ENCODE measurements at places on chromosomes 3 and 15.

DNA sequence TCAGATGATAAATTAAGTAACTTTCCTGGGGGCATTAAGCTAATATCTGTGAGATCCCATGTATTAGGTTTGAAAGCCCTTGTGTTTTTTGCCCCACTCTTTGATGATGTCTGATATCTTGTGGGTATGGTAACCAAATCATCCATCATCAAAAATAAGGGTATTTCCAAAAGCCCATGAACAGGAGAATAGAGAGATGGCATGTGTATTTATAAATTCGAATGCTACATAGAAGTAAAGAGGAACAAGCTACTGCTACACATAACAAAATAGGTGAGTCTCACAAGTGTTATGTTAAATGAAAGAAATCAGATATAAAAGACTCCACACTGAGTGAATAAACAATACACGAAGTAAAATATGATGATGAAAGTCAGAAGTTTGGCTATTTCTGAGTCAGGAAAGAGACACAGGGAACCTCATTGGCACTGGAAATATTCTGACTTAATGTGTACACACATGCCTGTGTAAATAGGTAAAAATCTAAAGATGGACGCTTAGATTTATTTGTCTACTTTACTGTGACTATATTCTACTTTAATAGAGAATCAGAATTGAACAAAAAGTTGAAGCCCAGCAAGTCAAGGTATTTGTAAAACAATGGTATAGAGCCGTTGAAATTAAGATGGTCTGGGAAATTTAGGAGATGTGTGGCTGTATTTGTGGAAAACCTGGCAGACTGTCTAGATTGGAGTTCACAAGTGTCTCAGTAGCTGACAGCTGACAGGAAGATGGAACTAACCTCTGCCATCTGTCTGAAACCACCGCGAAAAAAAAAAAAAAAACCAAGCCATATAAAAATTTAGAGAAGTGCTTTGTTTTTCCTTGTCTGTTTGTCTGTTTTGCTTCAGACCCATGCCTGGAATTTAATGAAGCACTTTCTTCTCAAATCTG, 111.0 kb upstream of the TGFBR2 start:
- no peak for DNase-seq

GRCh38 chr15:91586560-91586959, 266.9 kb upstream of the SLCO3A1 start:
- no peak for DNase-seq

DNA sequence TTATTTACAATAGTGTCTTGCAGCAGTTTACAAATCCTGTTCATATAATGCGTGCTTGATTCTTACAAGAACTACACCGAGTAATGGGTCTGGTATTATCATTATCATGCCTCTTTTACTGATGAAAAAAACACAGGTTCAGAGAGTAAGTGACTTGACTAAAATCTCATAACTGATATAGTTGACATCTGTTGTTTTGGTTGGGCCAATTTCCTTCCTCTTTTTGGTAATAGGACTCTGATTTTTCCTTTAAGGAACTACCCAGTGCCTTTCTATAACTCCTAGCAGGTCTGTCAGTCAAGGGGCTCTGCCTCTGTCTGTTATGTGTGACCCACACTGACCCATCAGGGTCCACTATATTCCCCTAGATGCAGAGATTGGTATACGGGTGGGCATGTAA, 14.6 kb upstream of the BLOC1S6 start:
- DNase-seq, result no peak

DNA sequence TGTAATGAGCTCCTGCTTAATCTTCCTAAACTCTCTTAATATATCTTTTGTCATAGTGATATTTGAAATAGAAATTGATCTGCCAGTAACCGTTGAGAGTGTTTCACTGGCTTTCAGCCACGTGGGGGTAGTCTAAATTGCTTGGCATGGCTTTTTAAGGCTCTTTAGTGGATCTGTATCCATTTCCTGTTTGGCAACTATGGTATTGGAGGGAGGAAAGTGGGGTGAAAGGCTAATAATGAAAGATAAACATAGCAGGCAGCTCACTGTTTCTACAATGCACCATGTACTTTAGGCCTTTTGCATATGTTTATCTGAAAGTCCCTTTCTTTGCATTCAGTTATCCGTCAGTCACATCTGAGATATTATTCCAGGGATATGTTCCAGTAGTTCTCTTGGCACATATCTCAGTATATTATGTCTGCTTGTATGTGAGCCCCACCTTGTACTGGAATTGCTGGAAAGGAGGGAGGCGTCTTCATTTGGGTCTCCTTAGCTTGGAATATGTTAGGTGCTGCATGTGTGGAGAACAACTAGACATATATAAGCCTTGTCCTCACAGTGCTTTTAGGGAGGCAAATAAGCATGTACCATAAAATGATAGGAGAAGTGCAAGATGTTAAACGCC, 10.8 kb downstream of the TOPAZ1 start:
- DNase-seq, result no peak

- no peak for DNase-seq
These were observed 46.5 kb downstream of the TP63 start for GRCh38 chr3:189677667-189678066.

DNA sequence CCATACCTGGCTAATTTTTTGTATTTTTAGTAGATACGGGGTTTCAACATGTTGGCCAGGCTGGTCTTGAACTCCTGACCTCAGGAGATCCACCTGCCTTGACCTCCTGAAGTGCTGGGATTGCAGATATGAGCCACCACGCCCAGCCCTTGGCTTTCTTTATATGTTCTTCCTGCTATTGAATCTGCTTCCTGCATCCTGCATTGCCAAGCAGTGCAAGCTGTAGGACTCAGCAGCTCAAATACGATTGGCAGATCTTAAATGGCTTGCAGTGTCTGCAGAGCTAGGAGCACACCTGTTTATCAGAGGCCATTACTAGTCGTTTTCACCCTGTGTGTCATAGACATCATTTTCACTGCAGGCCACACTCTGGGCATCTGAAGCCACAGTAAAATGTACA, 426.2 kb upstream of the PPP2R3A start:
- DNase-seq, result no peak

DNA sequence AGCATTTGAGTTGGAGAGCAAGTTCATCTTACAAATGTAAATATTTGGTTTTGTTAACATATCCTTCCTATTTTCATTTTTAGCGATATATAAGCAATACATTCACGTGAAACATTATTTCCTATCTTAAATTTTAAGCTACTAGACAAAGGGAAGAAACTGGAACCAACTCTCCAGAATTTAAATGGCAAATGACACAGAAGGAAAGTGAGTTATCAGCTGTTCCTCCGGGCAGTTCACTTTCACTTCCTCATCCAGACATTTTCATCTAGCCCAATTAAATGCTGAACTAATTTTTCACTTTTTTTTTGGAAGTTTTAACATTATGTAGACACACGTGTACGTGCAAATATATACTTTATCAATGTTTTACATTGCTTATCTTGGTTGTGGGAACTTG, 58.7 kb downstream of the MORC1 start:
- no peak for DNase-seq

GRCh38 chr15:60026555-60026954, 22.4 kb downstream of the FOXB1 start:
- DNase-seq, result no peak

DNA sequence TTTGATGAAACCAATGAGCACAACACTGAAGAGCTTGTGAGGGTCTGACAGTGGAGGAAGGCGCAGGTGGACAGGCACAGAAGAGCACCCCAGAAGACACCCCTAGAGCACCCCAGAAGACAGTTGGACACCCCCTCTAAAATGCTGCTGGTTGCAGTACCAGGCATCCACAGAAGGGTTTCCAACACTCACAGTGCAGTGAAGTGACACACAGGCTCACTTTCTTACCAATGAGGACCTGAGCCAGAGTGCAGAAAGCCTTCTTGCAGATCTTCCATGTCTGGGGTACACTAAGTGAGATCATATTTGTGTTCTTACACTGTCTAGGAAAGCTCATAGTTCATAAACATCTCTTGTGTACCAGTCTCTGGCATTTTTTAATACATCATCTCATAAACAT, 27.6 kb downstream of the CCNL1 start:
- no peak for DNase-seq

GRCh38 chr15:51077221-51078153, 17.2 kb downstream of the TNFAIP8L3 start:
- peak; percentile 89 for DNase-seq

DNA sequence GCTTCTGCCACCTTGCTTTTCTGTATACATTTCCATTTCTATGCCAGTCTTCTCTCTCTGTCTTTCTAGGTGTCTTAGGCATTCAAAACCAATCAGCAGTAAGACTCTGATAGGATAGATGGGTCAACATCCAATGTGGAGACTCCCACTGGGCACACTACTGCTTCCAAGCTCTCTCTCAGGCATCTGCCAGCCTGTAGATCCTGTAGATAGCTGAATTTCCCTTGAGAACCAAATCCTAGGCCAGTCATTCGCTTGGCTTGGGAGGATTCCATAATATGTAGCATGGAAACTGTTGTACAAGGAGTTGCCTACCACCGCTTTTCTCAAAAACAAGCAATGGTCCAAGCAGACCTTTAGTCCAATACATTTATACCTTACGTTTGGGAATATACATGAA, 262.8 kb upstream of the RARB start:
- no peak for DNase-seq

DNA sequence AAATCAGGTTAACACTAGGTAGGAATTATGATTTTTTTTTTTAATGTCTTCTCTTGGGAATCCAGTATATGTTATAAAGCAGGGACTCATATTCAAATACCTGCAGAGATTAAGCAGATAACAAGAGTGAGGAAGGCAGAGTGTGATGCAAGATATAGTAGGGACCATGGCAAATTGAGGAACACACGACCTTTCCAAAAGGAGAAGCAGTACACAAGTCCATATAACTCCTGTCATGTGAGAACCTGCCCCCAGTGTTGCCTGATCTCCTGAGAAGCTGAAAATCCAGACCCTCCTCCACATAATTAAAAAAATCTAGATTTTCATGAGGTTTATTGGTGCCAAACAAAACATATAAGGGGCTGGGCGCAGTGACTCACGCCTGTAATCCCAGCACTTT, 3.6 kb downstream of the RFC4 start:
- no peak for DNase-seq

DNA sequence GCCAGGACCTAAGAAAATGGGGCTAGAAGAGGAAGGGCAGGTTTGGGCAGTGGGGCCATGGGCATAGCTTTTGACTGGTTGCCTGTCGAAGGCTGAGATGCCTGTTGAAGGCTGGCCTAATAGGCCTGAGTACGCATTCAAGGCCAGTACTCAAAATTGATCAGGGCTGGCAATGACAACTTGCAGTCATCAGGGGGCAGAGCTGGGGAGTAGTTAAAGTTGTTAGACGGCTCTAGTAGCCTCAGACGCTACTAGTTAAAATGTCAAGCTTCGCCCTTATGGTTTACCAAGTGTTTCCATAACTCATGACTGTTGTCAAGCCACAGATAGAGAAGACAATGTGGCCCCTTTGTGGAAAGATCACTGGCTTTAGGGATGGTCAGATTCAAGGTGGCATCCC, 28.7 kb downstream of the SPG21 start:
- no peak for DNase-seq

DNA sequence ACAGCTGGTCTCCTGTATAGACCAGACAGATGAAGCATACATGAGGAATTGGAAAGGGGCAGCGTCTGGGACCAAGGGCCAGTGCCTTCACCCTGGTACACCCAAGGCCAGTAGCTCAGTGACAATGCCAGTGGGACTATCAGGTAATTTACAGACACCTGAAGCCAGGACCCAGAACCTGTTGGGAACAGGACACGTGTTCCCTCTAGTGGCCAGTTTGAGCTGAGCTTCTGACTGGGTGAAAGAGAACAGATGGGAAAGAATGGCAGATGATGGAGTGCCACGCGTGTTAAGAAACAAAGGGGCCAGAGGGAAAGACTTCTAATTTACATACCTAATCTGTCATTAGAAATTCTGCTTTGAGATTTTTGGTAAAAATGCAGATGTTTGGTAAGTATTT, 5.1 kb upstream of the SLC25A38 start:
- no peak for DNase-seq

DNA sequence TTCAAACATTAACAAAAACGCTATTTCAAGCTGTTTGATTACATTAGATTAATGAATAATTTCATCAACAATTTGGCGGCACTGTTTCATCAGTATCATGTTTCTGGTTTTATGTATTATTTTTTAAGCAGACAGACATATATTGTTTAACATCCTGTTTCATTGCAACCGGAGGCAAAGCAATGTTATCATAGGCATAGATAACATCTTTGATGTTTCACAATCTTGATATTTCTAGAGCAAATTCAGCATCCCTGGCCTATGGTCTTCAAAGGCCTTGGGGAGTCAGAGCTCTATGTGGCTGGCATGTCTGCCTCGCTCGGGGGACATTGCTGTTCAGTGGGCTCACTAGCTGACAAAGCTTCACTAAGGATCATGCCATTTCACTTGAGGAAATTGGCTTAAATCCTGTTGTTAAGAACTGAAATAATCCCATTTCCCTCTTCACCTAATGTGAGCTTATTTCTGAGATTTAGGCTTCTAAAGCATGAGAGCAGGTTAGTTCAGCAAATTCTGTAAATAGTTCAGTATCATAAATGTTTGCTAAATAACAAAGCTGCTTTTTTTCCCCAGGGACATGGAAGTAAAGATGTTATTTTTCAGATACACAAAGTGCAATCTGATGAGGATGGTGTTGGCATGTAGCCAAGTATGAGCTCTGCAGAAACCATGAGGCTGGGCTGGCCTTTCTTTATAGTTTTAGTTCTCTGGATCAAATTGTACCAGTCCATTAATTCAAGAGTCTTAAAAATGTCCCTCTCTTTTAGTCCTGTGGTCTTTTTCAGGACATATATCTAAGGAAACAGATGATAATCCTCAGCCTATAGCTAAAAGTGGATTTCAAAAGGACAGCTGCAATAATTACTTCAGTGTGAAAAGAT, 941.4 kb downstream of the PLOD2 start:
- no peak for DNase-seq

- DNase-seq, result no peak
These were observed 45.5 kb downstream of the TMEM39A start for GRCh38 chr3:119417771-119418512.

DNA sequence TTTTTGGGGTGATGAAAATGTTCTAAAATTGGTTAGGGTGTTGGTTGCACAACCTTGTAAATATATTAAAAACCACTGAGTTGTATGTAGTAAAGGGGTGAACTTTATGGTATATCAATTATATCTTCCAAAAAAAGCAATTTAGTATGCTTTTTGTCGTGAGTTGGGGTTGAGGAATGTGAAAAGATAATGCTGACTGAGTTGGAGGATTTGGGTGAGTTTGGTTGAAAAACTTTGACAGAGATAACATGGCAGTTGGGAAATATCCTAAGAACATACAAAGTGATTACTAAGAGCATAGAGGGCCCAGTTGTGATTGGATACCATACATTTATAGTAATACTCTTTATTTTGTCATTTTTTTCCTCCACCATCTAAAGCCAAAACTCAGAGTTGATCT, 33.6 kb downstream of the HMG20A start:
- DNase-seq, result no peak

GRCh38 chr3:119318876-119319275, 24.7 kb downstream of the ARHGAP31 start:
- no peak for DNase-seq

GRCh38 chr15:39551476-39551875, 29.4 kb upstream of the THBS1 start:
- no peak for DNase-seq

DNA sequence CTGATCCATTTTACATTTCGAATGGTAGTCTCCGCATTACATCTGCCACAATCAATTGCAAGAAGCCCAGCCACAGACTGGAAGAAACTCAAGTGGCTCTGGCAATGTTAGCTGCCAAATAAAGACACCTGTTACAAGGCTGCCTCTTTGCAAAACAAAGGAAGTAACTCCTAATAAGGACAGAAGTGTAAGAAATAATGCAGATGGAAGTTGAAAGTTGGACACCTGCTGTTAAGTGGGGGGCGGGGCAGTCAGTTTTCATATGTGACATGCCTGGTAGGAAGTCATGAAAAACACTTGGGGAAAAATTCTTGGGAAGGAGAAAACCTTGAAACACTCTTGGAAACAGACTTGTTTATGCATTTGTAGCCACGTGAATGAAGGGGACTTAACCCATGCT, 54.1 kb upstream of the ATP2C1 start:
- no peak for DNase-seq

Measured in tibial artery (tissue), 4 donors.